Activated naive CD4-positive, alpha-beta T cell treated with anti-CD3 and anti-CD28 coated beads, Interleukin-2, amount 50 U/mL, for 16 hours (primary cell): ENCODE measurements at places on chromosomes 2 and 18.

GRCh38 chr18:79402977-79403722 is 7.4 kb downstream of the NFATC1 start:
- DNase-seq: no peak

DNA sequence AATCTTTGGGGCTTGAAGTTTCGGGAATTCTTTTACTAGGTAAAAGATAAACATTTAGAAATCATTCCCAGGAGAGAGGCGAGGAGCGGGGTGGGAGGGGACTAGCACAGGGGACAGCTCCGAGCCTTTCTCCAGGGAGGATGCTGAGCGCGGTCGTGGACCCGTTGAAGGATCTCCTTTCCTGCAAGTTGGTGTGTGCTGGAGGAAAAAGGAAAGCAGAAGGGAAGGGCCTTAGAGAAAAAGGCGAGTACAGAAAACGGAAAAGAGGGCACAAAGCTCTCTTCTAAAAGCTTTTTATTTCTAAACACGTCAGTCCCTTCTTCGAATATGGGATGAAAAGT is 640 bp downstream of the SLC39A6 start:
- no peak for DNase-seq

- no peak for DNase-seq
These were observed 112.2 kb downstream of the SOS1 start for GRCh38 chr2:39008665-39009064.

DNA sequence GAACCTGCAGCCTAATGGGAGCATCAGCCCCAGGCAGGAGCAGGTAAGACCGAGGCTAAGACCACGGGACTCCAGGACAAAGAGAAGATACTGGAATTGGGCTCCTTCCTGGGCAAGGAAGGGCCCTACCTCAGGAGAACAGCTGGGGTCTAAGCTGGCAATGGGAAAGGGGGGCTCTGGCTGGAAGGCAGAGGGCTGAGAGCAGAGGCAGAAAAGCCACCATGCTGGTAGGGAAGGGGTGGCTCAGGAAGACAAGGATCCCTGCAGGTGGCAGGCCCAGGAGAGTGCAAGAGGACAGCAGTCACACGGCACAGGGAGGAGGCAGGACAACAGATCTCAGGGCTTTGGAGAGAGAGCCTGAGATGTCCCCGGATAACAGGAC is 203.5 kb downstream of the NDUFA10 start:
- no peak for DNase-seq

DNA sequence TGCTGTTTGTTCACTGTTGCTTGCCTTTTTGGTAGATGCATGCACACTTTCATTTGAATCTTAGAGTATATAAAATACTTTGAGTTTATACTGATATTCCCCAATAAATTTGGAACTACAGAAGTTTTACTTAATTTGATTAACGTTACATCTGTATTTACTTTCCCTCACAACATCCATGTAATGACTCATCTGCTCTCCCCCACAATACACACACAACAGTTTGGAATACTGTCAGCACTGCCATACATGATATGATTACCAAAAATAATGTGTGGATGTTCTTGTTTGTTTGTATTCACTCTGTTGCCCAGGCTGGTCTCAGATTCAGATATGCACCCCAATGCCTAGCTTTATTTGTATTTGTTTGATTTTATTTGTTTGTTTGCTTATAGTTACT is 144.2 kb downstream of the WDR7 start:
- no peak for DNase-seq

GRCh38 chr2:44456946-44457345 is 95.2 kb downstream of the CAMKMT start:
- DNase-seq: no peak

DNA sequence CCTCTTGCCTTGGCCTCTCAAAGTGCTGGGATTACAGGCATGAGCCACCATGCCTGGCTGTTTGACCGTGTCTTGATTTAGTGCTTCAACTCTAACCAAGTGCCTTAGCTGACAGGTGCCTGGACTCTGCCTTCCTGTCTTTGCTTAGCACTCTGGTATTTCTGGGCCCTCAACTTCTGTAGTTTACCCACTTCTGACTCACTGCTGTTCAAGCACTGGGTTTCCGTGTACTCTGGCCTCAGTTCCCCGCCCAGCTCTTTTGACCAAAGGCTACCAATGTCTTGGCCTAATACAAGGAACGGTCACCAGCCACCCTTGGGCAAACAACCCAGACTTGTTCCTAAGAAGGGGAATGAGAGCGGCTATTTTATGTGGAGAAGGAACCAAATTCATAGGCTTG is 35.7 kb upstream of the CABLES1 start:
- DNase-seq: no peak
